Activated CD4-positive, alpha-beta T cell treated with anti-CD3 and anti-CD28 coated beads, Interleukin-2, amount 50 U/mL, for 24 hours (primary cell): ENCODE measurements at places on chromosomes 12 and 14.
A peak's percentile ranks its signal among the peaks of the same experiment; 100 is the strongest.

DNA sequence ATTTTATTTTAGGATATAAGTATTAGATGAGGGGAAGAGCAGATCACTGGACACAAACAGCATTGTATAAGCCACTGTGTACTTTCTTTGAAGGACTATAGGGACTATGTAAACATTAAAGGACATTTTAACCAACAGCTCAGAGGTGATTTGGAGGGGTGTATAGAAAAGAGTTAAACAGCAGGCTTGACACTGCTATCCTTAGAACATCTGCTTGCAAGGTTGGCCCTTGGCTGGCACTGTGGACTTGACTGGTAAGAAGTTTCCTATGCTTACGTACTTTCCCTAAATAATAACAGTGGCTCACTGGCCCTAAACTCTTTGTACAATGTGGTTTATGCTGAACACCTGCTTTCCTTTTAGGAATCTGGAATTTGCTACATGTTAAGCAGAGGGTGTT, 28.7 kb downstream of the ZFYVE26 start:
- DNase-seq: no peak

DNA sequence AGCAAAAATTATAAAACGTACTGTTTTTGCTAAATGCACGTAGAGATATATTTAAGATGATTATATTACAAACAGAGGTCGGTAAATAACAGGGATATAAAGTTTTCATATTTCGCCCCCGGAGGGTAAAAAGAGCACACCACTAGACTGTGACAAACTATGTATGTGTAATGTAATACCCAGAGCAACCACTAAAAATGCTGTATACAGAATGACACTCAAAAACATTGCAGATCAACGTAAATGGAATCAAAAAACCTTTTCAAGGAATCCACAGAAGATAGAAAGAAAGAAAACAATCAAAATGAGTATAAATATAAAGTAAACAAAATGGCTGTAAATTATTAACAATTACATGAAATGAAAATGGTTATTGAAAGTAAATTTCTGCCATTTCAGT, 37.6 kb upstream of the PRB4 start:
- no peak for DNase-seq

DNA sequence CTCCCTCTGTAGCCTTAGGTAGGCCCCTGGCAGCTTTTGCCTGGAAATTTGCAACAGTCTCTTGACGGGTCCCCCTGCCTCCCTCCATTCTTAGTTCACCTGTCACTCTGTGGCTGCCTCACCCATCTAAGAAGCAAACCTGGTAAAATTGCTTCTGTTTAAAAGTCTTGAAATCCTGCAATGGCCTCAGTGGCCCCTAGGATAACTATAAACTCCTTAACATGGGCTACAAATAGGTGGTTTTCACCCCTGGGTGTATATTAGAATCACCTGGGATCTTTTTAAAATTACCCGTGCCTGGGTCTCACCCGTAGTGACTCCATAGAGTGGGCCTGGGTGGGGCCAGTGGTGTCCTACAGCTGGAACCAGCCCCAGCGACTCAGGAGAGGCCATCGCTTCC, 332.7 kb downstream of the CACNA1C start:
- DNase-seq: no peak

DNA sequence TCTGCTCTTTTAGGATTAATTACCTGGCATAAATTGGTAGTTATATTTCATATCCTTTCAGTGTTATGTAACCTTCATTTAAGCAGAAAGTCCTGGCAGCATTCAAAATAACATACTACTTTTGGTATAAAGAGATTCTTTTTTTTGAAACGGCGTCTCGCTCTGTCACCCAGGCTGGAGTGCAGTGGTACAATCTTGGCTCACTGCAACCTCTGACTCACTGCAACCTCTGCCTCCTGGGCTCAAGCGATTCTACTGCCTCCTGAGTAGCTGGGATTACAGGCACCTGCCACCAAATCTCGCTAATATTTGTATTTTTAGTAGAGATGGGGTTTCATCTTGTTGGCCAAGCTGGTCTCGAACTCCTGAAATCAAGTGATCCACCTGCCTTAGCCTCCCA, 9.2 kb downstream of the KTN1 start:
- DNase-seq: no peak

- DNase-seq: no peak
Measured at GRCh38 chr12:56037161-56037560, 4.6 kb upstream of the RPS26 start.

- no peak for DNase-seq
Measured at GRCh38 chr12:104756901-104757300, 201.2 kb downstream of the SLC41A2 start.

DNA sequence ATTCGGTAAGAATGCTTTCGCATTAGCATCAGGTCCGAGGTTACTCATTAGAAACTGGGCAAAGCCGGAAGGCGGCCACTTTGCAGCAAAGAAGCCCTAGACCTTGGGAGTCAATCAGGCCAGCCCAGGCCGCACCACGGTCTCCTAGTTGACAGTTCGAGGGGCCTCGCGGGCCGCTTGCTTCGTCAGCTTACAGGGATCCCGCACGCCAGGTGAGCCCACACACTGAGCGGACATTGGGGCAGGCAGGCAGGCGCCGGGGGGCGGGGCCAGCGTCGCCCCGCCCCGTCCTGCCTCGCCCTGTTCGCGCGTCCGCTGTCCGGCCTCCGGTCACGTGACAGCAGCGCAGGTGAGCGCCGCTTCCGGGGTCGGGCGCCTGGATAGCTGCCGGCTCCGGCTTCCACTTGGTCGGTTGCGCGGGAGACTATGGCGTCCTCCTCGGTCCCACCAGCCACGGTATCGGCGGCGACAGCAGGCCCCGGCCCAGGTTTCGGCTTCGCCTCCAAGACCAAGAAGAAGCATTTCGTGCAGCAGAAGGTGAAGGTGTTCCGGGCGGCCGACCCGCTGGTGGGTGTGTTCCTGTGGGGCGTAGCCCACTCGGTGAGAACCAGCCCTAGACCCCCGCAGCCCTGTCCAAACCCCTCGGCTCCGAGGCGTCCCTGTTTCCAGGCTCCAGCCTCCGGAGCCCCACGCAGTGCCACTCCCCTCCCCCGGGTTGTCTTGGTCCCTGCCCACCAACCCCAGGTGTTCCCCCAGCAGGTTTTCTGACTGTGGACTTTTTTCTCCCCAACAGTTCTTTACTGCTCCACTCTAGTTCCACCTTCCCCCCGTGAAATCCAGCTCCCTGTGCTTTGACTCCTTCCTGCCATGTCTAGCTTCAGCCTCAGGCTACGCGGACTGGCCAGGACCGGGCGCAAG, at the start of gene PIP4K2C:
Gene PIP4K2C (plus strand): TSS at position 329 of the 918 bp plus-strand sequence. CDS start 98 bp downstream, at position 427.
- peak; percentile 70 for DNase-seq

DNA sequence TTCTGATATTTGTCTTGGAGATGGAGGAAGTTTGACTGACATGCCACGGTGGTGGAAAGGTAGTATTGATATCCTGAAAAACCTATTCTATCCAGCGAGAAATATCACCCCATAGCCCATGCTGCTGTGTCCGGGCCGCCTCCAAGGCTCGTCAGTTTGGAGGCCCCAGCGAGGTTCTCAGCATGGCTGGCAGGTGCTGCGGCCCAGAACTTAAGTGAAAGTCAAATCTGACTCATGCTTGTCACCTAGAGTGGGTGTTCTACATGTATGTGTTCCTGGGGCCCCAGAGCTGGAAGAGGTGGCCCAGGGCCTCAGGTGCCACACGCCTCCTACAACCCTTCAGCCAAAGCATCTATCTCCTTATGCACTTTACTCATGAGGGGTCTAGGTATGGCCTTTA, 92.9 kb downstream of the GCH1 start:
- no peak for DNase-seq

DNA sequence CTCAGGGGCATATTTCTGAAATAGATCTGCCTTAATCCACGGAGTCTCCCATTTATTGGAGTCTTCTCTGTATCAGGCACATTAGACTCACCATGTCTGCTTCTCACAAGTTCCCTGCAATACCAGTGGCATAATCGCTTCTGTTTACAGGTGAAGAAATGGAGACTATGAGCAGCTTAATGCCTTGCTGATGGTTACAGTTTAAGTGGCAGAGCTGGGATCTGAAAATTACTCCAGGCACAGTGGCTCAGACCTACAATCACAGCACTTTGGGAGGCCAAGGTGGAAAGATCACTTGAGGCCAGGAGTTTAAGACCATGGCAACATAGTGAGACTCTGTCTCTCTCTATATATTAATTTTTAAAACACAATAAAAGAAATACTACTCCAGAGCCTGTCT, 7.3 kb upstream of the RIC8B start:
- no peak for DNase-seq

DNA sequence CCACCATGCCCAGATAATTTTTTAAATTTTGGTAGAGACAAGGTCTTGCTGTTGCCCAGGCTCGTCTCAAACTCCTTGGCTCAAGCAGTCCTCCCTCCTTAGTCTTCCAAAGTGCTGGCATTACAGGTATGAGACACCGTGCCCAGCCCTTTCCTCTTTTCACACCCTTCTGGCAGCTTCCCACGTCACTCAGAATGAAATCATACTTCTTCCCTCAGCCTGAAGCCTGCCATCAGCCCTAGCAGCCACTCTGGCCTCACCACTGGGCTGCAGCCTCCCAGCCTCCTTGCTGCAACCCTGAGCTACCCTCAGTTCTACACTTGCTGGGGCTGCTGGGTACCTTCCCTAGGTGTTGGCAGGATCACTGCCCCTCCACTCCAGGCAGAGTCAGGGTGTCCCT, 18.2 kb downstream of the ANKRD9 start:
- no peak for DNase-seq

DNA sequence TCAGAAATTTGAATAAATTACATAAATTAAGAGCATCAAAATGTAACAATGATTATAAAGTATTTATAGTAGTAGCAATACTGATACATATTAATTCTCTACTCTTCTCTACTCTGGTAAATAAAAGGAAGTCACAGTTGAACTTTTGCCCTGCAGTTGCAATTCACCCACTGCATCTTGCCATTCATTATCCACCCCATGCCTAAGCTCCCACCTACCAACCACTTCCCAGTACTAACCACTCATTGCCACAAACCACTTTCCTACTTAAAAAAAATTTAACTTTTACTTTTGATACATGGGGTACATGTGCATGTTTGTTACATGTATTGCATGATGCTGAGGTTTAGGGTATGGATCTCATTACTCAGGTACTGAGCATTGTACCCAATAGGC, 174.0 kb downstream of the RASSF9 start:
- no peak for DNase-seq

GRCh38 chr14:22900081-22900799, 17.2 kb downstream of the REM2 start:
- DNase-seq: no peak

GRCh38 chr12:94791933-94792332, 141.6 kb upstream of the TMCC3 start:
- DNase-seq: no peak

- no peak for DNase-seq
Measured at GRCh38 chr14:90005939-90006530, 50.3 kb downstream of the TDP1 start.

DNA sequence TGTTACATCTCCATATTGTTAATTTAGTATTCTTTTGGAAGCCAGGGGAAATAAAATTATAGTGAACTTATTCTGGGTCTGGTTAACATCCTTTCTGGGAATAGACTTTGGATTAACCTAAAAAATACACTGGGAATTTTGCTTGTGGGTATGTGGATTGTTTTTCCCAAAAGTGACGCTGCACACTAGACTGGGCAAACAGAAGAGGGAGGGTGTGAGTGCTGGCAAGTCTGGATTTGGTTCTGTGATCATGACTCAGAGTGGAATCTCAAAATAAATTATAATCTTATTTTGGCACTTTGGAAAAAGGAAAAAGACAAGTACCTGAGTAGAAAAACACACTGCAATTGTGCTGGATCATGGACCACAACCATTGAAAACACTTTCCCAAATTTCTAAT, 15.2 kb upstream of the LUM start:
- no peak for DNase-seq

DNA sequence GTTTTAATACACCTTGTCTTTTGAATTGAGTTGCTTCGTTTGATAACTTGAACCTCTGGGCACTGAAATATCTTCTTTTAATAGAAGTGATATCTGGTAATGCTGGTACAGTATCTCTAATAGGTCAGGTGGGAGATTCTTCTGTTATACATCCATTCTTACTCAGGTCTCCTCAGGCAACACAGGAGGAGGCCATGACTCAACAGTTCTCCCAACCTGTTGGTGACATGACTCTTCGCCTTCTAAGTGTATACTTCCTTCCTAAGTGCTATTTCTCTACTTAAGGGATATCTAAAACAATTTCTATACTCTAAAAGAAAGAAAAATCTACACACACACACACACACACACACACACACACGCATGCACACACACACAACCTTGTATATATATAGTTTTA, 509.1 kb downstream of the PCNX1 start:
- DNase-seq: no peak

- no peak for DNase-seq
Measured at GRCh38 chr12:15886372-15887042, 4.3 kb downstream of the STRAP start.

DNA sequence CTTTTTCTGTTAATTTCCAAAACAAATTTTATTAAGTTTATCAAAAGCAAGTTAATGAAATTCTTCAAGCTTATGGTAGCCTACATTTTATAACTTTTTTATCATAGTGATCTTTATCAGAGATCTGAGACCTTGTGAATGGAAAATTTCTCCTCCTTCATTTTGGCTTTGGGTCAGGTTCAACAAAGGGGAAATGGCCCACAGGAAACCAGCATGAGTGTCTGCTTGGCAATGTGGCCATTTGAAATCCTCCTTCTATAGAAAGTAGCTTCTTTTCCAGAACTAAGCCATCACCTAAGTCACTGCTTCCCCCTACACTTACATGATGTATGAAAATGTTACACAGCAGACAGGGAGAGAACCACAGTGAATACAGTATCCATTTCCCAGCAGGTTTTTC, 1.6 kb downstream of the RHOJ start:
- no peak for DNase-seq

- DNase-seq: no peak
Measured at GRCh38 chr12:3974883-3975282, 101.7 kb upstream of the PARP11 start.

- no peak for DNase-seq
Measured at GRCh38 chr12:117034249-117034648, 65.0 kb downstream of the TESC start.
